ENCODE measurements at places on chromosomes 11 and 22.
A peak's percentile ranks its signal among the peaks of the same experiment; 100 is the strongest.

GRCh38 chr22:48425091-48425506 is 1402.6 kb downstream of the BRD1 start:
- no peak for DNase-seq

GRCh38 chr11:111185266-111185665 is 60.3 kb upstream of the POU2AF2 start:
- DNase-seq, result no peak

GRCh38 chr11:114171257-114172054 is 111.9 kb downstream of the ZBTB16 start:
- no peak for DNase-seq

DNA sequence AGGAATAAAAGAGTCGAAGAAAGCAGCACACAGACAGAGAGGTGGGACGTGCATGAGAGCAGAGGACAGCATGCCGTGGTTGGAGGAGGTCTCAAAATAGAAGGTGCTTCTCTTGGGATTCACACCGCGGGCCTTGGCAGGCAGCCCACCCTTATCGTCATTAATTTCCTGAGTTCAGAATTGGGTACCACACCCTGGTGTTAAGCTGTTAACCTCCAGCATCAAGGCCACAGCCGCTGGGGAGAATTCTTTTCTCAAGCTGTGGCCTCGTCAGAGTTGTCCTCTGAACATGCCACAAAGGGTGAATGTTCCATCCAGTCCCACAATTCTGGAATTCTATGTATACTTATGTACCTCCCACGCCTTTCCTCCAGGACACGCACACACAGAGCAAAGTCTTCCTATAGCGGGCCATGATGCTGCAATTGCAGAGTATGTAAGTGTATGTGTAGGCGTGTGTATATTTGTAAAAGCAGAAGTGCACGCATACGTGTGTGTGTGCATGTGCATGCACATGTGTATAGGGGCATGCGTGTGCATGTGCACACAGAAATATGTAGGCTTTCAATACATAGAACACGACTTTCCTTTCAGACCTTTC is 39.0 kb downstream of the ADAMTS8 start:
- no peak for DNase-seq

DNA sequence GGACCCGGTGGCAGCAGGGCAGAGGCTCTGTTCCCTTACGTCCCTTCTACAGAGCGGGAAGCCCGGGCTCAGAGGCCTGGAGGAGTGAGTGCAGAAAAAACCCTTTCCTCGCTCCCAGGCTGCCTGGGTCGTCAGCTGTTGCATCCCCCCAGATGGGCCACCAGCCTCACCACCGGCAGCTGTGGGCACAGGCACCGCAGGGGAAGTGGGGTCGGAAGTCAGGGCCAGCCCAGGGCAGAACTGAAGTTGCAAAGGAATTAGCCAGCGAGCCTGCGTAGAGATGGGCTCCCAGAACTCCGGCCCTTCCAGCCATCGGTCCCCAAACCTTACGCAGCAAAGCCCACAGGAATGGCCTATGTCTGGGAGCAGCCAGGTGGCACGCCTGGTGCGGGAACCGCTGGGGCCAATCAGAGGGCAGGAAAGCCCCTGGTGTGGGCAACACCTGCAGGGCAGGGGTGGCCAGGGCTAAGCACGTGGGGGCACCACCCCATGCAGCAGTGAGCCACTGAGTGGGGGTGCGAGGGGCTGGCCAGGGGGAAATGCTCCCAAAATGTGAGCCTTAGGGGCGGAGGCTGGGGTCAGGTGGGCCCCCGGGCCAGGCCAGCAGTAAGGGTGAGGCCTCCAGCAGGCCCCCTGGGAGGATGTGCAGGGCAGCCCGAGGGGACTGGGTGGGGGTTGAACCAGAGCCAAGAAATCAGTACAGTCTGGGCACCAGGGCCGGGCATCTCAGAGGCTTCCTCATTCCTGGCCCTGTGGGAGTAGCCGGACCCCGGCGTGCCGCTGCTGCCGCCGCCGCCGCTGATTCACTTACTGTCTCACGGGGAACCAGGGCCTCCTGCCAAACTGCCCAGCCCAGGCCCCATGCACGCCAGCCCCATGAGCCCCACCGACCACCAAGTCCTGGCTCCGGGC is 58.2 kb downstream of the WNT7B start:
- no peak for DNase-seq

DNA sequence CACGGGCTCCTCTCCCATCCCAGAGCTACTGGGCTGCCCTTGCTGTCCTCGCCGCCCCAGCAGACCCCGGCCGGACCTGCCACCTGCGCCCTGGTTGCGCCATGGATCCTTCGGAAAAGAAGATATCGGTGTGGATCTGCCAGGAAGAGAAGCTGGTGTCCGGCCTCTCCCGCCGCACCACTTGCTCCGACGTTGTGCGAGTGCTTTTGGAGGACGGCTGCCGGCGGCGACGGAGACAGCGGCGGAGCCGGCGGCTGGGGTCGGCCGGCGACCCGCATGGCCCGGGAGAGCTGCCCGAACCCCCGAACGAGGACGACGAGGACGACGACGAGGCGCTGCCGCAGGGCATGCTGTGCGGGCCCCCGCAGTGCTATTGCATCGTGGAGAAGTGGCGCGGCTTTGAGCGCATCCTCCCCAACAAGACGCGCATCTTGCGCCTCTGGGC is 382 bp downstream of the RASSF10 start:
- DNase-seq, result no peak

DNA sequence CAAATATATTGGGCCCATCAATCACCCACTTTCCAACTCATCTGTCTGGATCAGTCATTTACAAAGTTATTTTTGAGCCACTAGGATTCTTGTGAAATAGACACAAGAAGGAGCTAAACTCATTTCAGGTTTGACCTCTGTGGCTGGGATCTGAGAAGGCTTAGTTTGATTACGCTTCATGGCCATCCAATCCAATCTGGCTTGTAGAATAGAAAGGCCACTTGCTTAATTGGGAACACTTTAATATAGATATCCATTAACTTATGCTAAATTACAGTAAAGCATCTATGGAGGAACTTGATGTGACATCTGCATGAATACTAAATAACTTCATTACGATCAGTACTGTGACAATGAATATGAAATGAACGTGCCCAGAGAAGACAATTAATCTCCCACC is 284.2 kb downstream of the ST3GAL4 start:
- DNase-seq, result no peak

- DNase-seq, result no peak
Observed at GRCh38 chr11:104260456-104260855, 96.5 kb upstream of the PDGFD start.

DNA sequence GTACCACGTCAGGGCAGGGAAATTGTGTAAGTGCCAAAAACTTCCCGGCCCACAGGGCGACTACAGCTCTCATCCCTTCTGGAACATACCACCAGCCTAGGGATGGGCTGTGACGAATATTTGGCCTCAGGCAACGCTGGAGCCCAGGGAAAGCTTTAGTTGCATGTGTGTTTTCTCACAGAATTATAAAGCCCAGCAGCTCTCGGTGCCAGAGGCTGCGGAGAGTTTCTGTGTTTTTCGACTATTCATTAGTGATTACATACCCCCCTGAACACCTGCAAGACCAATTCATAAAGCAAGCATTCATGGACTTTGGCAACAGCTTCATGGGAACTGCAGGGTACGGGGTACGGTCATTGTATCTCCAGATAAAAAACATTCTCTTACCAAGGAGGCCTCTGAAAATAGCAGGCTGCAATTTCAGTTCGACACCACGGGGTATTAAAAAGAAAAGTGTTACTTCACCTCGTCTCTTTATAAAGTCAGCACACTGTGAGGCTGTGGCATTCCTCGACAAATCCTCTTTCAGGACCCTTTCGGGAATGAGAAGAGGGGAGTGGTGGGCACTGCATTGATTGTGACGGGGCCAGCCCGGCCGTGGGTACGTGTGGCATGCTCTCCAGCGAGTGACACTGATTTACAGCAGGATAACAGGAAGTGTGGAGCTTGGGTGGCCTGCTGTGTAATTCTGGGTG is 243.6 kb upstream of the SORL1-AS1 start:
- DNase-seq, result no peak

DNA sequence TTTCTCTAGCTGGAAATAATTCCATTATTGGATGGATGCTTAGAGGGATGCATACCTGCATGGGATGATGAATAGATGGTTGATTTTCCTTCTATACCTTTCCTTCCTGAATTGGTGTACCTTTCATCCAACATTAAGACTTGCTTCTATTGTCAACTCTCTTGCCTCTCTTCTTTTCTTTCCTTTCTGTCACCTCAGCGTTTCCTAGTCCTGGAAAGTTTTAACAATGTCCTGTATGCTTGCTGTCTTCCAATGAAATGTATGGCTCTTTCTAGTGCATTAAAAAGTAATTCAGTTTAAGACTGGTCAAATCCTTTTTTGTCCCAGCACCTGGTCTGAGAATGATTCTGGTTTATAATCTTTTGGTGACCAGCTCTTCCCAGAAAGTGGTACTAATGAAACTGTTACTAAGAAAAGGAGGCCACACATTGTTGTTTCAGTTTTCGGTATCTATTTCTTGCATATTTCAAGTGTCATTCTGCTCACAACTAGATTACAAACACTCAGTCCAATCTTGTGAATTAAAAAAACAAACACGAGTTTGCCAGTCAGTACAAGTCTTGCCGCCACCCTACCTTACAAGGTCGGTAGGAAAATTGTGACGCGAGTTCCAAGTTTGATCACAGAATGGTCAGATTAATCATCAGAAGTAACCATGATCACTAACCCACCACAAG is 8.0 kb downstream of the POU2AF1 start:
- no peak for DNase-seq

DNA sequence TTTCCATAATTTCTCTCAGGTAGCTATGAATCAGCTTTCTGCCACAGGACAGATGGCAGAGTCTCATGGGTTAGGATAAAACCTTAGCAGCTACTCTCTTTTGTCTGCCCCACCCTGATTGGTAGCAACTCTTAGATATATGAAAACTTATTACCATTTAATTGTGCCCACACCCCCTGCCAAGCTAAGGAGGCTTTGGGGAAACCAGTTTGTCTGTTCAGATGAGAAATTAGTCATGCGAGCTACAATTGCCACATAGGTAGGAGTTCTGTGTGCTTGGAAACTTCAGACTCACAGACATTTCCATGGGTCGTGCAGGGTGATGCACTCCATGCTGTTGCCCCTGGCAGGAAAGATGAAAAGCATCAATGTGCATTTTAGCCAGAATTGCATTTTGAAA is 39.9 kb downstream of the CD44 start:
- peak; percentile 18 for DNase-seq

- no peak for DNase-seq
Observed at GRCh38 chr11:113574171-113574570, 99.0 kb upstream of the DRD2 start.

- DNase-seq, result no peak
Observed at GRCh38 chr11:77882396-77882795, 61.5 kb downstream of the AAMDC start.

DNA sequence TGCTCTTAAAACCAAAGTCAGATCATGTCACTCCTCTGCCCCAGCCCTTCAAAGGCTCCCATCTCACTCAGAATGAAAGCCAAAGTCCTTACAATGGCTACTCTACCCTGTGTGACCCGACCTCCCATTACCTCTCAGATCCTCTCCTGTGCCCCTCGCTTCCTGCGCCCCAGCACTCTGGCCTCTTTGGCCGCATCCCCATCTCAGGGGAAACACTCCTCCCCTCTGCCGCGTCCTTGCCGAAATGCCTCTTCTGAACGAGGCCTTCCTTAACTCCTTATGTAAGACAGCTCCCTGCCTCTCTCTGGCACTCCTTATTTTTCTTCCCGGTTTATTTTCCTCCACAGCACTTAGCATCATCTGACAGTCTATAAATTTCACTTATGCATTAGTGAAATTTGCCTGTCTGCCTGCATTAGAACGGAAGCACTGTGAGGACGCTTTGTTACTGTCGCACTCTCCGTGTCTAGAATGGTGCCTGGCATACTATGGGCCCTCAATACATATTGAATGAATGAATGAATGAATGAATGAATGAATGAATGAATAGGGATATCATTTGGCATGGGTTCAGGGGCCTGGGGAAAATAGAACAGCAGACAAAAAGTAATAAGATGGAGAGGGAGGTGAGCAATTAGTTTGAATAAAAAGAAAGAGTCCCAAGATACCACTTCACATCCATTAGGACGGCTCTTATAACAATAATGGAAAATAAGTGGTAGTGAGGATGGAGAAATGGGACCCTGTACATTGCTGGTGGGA is 137.8 kb downstream of the CEP164 start:
- no peak for DNase-seq

DNA sequence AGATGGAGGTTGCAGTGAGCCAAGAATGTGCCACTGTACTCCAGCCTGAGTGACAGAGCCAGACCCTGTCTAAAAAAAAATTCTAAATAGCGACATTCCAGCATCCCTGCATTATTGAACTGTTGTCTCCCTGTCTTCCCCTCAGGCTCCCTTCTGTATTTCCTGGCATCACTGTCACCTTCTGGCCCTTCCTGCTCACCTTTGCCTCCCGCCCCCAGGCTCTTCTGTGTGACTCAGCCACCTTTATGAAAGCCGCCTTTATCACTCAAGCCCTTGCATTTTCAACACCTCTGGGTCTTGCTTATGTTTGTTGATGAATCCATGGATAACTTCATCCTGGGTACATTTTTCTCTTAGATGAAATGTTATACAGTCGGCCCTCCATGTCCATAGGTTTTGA is 21.1 kb downstream of the UBASH3B start:
- no peak for DNase-seq

DNA sequence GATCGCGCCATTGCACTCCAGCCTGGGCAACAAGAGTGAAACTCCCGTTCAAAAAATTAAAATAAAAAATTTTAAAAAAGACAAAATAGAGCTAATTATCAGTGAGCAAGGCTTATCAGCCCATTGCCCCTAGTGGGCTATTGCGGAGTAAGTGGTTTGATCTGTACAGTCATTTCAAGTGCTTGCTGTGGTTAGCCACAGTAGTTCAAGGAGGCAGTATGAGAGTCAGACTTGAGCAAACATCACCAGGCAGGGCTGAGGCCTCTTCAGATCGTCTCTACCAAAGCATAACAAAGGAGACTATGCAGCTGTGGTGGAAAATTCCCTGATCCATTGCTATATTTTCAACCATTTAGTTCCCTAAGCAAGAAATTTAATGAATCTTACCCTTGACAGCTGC is 4.3 kb upstream of the SBF2 start:
- no peak for DNase-seq

Measured in T-helper 2 cell (primary cell).